ENCODE measurements at places on chromosomes 5 and 9.
A peak's percentile ranks its signal among the peaks of the same experiment; 100 is the strongest.

DNA sequence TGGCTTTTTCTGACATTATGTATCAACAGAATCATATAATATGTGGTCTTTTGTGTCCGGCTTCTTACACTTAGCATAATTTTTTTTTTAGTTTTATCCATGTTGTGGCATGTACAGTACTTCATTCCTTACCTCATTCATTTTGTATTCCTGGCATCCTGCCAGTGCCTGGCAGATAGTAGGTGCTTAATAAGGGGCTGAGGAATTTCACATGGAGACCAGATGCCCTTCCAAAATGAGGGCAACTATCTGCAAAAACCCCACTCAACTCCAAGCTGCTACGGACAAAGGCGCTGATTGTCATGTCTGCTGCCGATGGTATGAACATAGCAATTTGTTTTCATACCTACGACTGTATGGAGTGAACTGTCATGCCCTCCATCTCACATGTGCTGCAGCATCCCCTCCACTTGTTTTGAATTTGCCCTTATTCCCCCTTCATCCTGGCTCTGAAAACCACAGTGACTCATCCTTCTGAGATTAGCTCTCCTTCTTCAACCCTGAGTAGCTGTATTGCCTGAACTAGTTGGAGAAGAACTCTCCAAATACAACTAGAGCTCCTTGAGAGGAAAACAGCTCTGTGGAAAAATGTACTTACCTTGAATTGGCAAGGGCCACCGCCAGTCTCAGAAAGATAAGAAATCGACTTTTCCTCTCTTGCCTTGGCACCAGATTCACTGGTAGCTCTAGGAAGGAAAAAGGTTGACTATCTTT lies 41.3 kb upstream of the FOXE1 start:
- no peak for DNase-seq

DNA sequence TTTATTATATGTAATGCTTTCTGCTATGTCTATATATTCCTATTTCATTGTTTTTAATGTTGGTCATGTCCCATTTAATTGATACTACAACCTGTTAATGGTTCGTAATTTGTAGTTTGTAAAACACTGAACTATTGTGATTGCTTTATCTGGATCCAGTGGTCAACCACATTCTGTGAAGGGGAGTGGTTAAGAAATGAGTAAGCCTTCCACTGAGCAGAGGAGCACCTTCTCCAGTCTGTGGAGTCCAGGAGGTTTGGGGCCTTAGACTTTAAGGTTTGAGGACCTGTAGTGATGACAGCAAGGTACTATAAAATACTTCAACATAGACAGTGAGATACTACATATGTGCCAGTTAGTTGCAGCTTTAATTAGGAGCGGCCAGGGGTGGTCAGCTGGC lies 67.7 kb upstream of the RAD23B start:
- no peak for DNase-seq

- DNase-seq, result peak; percentile 63
Observed at GRCh38 chr9:4987961-4988421, 2.9 kb downstream of the JAK2 start.

- no peak for DNase-seq
Observed at GRCh38 chr5:154999865-155000264, 13.7 kb upstream of the KIF4B start.

DNA sequence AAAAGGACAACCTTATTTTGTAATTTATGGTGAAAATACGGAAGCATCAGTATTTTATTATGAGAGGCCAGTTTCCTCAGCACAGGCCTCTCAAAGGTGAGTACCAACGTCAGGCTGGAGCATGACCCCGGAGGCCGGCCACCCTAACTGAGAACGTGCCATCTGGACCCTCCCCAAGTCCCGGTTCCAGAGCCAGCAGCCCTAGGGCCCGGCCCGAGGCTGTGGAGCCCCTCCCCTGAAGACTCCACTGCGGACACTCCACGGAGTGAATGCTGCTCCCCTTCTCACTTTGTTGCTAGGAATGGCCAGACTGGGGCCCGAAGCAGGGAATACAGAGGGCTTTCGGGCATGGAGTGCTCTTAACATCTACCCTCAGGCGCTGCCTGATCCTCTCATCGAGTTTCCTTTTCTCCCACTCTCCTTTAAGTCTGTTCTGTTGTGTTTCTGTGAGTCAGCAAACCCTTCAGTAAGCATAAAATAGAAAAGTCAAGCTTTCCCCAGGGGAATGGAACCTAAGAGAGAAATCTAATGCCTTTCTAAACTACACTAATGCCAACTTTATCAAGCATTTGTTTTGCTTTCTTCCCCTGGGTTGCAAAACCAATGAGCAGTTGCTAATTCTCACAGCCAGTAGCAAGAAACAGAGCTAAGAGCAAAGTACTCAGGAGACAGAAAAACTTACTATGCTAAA lies 4.5 kb downstream of the BRD9 start:
- no peak for DNase-seq

All from adrenal gland (tissue), 19 donors.